ENCODE measurements at places on chromosomes 2 and 18.

DNA sequence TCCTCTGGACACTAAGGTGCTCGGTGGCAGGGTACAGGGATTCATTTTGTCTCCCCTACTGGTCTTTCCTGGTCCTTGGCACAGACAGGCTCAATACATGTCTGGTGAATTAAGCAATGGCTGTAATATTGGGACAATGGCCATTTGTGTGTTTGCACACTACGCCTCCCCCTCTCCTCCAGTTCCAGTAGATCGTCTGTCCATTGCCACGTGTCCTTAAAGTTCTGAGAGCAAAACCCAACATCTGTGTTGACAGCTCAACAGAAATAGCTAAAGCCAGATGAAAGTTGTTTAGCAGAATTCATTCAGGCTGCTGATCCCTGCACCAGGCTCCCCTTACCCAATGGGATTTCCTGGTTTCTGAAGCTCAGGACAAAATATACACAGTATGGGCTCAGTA lies 9.0 kb upstream of the FABP1 start:
- no peak for DNase-seq

DNA sequence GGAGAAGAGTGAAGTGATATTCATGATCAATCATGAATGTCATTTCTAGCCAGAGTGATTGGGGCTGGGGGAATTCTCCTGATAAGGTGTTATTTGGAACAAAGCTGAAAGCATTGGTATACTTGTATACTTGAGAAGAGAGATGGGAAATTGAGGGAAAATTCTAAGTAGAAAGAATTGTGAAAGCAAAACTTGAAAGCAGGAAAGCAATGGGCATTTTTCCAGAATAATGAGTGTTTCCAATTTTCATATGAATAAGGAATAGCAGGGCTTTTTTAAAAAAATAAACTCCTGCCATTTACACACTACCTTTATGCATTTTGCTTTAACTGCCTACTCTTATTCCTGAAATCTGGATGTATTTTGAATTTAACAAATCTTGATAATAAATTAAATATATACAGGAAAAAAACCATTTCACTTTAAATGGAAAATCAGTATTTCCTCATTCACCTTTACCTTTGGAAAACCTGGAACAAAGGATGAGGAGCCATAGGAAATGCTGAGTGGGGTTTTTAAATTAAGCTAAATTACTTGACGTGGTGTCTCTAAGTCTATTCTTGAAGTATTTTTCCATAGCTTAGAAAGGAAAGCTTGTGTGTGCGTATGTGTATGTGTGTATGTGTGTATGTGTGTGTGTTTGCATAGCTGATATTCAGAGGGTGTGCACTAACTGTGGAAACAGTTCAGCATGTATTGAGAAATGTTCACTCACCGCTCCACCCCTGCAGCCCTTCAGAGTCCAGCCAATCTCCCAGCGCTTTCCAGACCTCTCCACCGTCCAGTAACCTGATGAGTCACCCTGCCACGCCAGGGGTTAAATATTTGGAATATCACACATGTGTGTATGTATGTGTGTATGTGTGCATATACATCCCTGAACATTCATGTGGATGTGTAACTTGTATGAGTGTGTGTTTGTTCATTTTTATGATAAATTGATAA lies 427.3 kb downstream of the THSD7B start:
- no peak for DNase-seq

DNA sequence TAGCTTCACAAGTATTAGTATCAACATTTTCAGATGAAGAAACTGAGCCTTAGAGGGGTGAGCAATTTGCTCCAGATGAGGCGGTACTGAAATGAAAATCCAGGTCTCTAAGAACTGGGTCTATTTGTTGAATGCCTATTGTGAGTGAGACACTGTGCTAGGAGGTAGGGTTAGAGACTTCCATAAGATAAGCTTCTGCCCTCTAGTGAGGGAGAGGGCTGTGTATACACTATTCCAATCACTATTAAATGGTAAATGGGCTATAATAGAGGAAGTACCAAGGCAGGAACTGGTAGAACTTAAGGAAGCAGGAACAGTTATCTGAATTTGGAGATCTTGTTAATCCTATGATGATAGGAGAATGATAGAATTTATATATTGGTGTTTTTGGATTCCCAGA lies 23.6 kb upstream of the GLS start:
- DNase-seq: no peak

DNA sequence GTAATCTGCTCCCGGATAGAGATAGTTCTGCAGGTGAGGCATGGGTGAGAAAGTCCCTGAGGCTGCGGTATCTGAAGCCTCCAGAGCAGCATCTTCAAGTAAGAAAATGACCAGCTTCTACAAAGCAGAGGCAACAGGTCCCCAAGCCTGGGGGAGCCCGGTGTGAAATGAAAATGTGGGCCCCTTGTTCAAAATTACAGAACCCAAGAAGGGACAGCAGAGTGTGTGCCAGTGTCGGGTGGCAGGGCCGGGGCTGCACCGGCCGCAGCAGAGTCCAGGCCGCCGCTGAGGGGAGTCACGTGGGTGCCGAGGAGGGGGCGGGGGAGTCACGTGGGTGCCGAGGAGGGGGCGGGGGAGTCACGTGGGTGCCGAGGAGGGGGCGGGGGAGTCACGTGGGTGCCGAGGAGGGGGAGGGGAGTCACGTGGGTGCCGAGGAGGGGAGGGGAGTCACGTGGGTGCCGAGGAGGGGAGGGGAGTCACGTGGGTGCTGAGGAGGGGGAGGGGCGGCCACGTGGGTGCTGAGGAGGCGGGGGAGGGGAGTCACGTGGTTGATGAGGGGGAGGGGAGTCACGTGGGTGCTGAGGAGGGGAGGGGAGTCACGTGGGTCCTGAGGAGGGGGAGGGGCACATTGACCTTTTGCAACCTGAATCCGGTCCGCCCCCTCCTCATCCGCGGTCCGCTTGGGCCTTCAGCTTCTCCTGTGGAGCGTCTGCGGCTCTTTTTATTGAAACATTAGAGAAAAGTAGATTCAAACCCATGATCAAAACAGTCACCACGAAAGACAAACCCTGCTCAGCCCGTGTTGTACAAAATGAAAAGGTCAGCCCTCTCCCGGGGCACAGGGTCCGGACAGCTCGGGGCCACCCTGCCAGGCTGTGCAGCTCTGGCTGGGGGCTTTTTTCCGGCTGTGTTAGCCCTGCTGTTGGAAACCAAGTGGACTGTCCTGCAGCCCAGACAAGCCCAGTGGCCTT lies 10.4 kb downstream of the COLEC11 start:
- no peak for DNase-seq

- DNase-seq: no peak
Observed at GRCh38 chr2:175931805-175932204, 70.3 kb downstream of the LNPK start.

DNA sequence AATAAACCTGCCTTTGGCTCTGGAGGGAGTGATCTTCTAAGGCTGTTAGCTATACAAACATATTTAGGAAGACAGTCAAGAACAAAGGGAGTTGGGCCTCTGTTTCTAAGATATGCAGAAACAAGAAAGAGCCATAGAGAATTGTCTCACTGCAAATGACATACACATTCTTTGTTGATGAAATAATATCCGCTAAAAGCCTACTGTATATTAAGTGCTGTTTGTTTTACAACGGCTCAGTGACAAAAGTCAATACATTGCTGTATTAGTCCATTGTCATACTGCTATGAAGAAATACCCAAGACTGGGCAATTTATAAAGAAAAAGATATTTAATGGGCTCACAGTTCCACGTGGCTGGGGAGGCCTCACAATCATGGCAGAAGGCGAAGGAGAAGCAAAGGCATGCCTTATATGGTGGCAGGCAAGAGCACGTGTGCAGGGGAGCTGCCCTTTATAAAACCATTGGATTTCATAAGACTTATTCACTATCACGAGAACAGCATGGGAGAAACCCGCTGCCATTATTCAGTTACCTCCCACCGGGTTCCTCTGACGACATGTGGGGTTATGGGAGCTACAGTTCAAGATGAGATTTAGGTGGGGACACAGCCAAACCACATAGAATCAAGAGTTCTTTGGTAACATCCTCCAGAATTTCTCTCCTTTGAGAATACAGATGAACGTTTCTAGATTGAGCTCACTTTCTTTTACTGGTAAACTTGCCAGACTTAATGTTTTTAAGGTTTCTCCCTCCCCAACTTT lies 157.8 kb downstream of the PIK3C3 start:
- DNase-seq: no peak

- DNase-seq: no peak
Observed at GRCh38 chr18:1015777-1016176, 111.1 kb downstream of the ADCYAP1 start.

GRCh38 chr2:20200697-20201555 lies 24.0 kb downstream of the SDC1 start:
- DNase-seq: no peak

GRCh38 chr2:159849160-159849813 lies 51.3 kb upstream of the CD302 start:
- DNase-seq: no peak

- no peak for DNase-seq
Observed at GRCh38 chr2:128433911-128434550, 115.4 kb upstream of the HS6ST1 start.

DNA sequence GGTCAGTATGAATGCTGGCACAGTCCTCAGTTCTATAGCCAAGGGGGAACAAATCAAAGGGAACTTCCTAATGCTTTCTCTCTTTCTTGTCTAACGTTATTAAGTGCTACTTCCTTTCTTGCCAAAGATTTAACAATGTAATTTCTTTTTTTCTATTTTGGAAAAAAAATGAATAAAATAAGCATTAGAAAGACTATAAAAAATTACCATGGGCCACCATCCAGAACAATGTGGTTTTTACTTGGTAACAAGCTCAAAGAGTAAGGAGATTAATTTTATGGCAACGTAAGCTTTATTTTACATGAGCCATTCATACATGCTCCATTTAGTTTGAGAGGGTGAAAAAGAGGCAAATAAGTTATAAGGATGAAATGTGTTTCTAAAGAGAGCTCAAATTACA lies 40.1 kb downstream of the SERPINE2 start:
- DNase-seq: no peak

DNA sequence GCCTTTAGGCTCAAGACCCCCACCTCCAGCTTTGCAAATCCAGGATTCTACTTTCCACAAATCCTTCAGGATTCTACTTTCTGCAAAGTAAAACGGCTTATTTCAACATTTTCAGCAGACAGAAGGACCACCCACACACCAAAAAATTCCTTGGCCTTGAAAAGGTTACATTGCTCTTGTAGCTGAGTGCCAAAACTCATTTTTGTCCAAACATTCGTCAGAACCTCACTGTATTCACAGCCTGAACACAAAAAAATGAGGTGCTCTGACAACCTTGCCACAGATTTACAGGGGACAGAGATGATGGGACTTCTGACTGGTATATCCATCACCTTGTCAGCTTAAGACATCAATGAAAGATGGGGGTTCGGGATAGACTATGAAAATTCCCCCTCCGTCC lies 63.0 kb upstream of the COX7A2L start:
- DNase-seq: no peak

GRCh38 chr2:55364189-55365055 lies 55.2 kb downstream of the CCDC88A start:
- no peak for DNase-seq

GRCh38 chr18:8730080-8730827 lies 24.9 kb downstream of the MTCL1 start:
- DNase-seq: no peak

DNA sequence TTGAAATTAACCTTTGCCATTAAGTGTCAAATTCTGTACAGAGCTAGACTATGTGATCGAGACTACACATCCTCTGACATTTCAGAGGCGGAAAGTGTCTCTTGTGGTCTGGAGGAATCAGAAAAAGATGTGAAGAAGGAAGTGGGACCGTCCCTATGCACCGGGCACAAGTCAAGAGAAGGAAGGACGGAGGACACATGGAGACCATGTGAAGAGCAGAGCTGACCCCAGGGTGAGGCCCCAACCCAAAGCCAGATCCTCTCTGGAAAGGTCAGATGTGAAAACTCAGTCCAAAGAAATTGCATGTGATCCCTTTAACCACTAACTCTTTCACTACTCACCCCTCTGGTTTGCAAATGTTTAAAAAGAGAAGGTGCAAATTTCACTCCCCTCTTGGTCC lies 92.4 kb downstream of the PID1 start:
- no peak for DNase-seq

DNA sequence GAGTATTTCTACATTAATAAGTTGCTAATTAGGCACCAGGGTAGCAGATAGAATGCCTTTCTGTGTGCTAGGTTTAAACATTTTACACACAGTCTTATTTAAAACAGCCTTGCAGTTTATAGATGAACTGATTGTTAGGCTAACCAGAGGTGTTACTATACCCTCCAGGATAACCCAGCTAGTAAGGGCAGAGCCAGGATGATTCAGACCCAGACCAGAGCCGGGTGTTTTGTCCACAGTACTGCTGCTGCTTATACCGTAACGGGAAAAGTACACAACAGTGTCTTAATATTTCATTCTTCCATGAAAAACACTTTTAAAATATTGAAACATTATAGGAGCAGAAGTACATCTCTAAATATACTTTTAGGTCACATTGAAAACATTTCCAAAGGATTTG lies 82.7 kb downstream of the MALT1 start:
- DNase-seq: no peak

DNA sequence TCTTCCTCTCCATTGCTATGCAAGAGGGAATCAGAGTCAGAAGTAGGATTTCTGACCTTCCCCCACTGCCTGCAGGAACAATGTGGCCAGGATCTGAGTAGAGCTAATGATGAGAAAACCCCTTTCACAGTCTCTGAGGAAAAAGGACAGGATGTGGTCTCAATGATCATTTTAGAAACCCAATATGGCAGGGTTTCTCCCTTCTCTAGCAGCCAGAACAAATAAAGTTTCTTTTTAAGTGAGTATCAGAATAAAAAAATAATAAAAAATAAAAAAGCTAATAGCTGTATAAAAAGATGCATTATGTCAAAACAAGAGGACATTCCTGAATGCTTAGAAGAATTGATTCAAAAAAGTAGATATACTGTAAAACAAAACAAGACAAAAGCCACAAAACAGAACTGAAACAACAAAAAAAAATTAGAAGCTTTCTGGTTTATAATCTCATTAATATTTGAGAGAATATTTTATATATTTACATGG lies 1124.9 kb upstream of the ZEB2 start:
- DNase-seq: no peak

DNA sequence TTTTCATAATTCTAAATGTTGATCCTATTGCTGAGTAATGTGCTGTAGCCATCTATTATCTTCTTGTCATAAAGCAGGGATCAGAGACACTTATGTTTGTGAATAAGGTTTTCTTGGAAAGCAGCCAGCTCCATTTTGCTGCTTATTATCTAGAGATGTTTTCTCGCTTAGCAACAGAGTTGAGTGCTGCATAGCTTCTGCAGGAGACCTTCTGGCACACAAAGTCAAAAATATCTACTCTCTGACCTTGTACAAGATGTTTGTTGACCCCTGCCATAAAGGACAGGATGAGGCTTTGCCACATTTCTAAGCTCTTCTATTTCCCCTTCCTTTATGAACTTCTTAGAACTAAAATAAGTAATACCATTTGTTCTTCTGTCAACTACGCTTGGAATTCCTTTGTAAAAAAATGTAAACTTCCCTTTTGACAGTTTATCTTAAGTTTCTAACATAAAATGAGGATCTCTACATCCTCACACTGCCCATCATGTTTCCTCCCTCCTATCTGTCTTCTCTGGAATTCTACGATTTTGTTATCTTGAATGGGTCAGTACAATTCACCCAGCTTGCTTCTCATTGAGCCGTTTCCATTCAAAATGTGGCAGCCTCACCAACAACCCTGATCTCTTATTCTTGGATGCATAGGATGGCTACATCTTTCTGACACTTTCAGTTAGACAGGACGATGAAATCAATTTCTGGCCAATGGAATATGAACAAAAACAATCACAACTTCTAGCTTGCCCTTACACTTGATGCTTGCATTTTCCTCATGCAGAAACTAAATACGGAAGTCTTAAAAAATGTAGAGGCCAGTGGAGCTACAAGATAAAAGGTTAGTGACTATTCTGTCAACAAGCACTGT lies 1377.0 kb downstream of the SUCLG1 start:
- no peak for DNase-seq
